ENCODE measurements at places on chromosomes 11 and 22. TPM values are rescaled to one million over a fixed set of nuclear protein-coding genes. Genes with fewer than 3 reads are reported as not detected.

DNA sequence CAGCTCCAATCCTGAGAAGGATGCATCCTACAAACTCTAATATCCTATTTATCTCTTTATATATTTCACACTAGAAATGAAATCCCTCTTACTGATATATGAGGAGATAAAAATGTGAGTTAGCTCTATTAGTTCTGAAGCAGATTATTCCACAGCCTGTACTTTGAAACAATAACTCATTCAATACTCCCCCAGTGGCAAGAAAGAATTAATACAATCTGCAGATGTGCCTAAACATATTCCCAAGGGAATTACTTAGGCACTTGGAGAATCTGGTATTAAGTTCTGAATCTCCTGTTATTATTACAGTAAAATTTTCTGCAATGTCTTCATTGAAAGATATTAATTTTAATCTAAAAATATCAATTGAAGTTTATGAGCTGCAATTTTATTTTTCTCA lies 59.4 kb downstream of the DDI1 start:
- DNase-seq, result no peak

DNA sequence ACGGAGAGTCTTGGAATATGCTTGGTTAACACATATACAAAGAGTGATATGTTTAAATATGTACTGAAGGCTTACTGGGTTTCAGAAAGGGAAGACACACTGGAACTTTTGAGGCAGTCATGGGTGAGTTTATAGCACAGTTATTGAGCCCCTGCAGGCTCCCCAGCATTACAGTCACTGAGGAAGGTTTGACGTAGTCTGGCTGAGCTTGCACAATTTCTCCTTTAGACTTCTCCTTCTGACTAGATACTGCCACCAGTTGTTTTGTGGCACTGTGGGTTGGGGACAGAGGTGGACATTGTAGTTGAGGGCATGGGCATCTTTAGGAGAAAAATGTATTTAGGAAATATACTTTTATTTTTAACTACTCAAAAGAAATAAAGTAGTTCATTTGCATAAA lies 285.4 kb downstream of the C11orf87 start:
- no peak for DNase-seq

DNA sequence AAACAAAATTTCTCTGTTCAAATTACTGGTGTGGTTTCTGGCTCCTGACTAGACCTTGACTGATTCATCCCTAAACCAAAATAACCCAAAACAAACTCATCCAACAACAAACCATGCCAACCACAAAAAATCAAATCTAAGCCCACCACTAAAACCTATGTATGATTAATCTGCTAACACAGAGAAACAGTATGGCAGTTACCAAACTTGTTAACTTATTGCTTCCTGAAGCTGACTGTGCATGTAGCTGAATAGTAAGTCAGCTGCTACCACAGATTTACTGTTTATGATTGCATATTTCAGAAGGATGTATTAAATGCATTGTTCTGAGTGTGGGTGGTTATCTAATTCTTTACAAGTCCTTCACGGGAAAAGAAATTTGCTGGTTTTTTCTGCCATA lies 231.1 kb downstream of the SWAP70 start:
- DNase-seq, result no peak

The OSM gene
- total RNA-seq, result not detected

GRCh38 chr11:96134602-96135001 lies 208.4 kb downstream of the MAML2 start:
- DNase-seq, result no peak

GRCh38 chr11:117992136-117992535 lies 5.9 kb downstream of the IL10RA start:
- no peak for DNase-seq

- no peak for DNase-seq
Measured at GRCh38 chr11:61896665-61897386, 5.5 kb upstream of the FADS3 start.

The NAA40 gene
- total RNA-seq, result 10.5 TPM

The MMP10 gene
- not detected for total RNA-seq

The PRRG4 gene
- total RNA-seq, result 0.25 TPM

DNA sequence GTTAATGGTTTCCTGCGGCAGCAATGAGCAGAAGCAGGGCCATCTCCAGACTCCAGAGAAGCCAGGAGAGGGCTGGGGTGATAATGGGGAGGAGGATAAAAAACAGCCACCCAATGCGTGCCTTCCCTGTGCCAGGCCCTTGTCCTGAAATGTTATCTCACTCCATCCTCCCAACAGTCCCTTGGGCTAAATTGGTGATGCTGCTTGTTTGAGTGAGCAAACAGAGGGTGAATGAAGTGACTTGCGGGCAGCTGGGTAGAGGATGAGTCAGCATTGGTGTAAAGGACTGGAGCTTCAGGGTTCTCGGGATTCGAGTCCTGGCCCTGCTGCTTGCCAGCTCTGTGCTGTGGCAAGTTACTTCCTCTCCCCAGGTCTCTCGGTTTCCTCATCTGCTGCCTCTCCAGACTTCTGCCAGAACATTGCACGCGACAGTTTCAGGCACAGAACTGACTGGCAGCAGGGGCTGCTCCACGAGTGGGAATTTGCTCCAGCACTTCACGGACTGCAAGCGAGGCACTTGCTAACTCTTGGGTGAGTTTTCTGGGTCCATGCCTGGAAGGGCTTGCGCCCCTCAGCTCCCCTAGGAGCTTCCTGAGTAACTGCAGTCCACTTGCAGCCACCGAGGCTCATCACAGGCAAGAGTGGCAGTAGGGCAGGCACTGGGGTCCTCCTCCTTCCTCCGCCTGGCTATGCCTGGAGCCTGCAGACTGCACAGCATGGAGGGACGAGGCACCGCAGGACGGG lies at the start of gene P2RY6:
Gene P2RY6, plus strand, starts transcription at position 403 of the 744 bp plus-strand sequence. CDS start 24,181 bp downstream, outside the sequence.
- peak; percentile 88 for DNase-seq

DNA sequence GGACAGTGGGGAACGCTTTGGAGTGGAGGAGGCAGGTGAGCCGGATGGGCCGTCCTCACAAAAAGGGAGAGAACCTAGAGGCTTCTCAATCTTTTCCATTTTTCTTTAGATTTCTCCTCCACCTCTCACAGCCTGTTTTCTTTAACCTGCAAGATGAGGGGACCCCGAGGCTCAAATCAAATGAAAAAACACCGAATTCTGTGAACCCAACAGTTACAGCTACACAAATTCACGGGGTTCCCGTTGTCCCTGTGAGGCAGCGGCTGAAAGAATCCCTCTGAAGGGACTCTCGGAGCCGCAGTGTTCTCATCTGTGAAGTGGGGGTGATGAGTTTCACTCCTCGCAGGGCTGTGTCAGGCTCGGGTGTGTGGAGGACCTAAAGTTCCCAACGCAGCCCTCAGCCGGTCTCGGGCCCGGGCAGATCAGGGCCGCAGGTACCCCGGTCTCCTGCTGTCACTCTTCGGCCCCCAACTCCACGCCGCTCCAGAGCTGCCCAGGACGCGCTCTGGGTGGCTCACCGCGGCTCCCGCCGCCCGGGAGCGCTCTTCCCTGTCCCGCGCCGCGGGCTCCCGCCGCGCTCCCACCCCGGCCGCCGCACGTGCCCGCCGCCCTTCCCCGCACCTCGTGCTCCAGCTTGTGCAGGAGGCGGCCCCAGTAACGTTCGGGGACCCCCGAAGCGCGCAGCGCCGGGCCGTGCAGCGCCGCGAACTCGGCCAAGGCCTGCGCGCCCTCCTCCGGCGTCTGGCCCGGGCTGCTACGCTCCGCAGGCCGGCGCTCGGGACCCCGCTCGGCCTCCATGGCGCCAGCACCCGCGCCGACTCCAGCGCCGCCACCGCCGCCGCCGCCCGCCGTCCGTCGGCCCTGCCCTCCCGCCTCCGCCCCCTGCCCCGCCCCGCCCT lies at the start of gene TTLL12:
Gene TTLL12, minus strand, starts transcription at position 863 of the 899 bp plus-strand sequence. Its CDS starts 65 bp downstream, at position 798.
- DNase-seq, result no peak

The LSP1 gene
- 3.3 TPM for total RNA-seq

The MS4A10 gene
- not detected for total RNA-seq

DNA sequence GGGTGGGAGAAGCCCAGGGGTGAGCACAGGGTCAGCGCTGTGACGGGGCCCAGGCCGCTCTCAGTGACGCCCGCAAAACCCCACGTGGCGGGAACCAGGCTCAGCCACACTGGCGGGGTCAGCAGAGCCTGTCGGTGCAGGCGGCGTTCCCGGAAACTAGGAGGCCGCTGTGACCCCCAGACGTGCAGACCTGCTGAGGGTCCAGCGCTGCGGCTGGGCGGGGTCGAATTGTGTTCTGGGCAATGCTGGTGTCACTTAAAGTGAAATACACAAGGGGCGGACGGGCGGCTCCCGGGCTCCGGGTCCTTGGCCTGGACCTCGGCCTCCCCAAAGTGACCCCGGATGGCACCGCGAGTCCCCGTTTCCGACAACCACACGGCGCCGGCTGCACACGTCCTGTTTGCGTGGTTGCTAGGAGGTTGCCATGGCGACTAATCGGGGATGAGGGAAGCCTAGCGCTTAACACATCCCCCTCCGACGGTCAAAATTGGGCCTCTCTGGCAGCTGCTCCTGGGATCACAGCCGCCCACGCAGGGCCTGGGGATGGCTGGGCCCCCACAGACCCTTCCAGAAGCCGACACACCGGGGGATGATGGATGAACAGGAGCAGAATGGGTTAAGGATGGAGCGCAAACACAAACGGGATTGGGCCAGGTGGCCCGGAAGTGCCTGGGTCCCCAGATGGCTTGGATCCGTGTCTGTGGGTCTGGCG lies 81.7 kb upstream of the PRR5 start:
- no peak for DNase-seq

The PRDM11 gene
- 13.1 TPM for total RNA-seq

- no peak for DNase-seq
Measured at GRCh38 chr11:133971881-133972280, 15.1 kb upstream of the IGSF9B start.

The ST14 gene
- total RNA-seq, result 0.10 TPM

The FGF4 gene
- total RNA-seq, result not detected

DNA sequence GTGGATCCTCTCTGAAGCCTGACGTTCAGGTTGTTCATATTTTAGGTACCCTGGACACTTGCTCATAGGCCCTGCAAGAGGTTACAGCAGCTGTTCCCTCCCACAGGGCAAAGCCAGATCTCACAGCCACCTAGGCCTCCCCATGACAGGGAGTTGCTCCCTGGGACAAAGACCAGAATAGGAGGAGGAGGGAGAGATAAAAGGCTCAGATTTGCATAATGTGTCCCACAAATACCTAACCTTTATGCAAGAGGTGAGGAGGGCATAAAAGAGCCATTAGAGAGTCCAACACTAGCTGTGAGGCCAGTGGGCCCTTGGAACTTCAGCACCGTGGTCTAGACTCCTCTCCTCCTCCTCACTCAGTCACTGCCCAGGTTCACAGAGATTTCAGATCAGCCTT lies 33.8 kb downstream of the ZNF280B start:
- no peak for DNase-seq

DNA sequence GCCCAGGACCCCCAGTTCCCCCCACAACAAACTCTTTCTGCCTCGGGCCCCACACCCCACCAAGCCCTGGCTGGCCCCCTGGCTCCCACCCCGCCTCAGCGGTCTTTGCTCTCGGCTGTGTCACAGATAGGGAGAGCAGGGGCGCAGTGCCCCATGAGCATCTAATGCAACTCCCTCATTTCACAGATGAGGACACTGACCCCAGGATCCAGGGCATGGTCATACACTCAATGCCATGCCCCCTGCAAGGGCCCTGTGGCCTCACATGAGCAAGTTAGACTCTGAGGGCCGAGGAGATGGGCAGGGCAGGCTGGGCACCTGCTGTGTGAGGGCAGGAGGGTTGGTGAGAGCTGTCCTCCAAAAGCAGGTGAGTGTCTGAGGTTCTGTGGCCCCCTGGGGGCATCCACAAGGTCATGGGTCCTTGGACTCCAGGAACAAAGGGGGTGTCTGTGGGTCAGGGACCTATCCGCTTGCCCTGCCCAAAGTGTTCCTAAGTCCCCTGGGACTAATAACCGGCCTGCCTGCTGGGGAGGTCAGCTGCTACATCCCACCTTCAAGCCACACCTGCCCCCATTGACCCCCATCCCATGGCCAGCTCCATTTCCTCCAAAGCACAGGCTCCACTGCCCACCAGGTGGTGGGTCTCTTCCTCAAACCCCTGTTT lies 2.5 kb downstream of the MIF start:
- no peak for DNase-seq

DNA sequence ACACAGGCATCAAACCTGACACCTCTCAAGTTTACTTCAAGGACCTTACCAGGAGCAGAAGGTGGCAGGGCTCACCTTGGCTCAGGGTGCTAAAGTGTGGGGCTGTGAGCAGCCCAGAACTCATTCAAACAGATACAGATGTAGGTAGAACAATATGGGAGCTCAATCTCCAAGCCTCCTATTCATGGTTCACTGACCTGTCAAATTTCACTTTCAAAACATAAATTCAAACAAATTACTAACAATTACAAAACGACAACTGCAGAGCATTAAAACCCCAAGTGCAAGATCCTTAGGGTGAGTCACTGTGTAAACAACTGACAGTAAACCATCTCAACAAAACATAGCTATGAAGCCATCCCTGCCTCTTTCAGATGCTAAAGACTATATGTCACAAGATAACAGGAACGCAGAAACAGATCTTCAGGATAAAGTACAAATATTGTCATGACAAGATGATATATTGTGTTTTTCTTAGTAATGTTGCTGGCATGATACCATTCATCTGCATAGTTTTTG lies 303.5 kb upstream of the ANO3 start:
- DNase-seq, result peak; percentile 16

The KCNJ1 gene
- not detected for total RNA-seq

- DNase-seq, result no peak
Measured at GRCh38 chr11:58394195-58394594, 12.5 kb downstream of the OR5B3 start.

DNA sequence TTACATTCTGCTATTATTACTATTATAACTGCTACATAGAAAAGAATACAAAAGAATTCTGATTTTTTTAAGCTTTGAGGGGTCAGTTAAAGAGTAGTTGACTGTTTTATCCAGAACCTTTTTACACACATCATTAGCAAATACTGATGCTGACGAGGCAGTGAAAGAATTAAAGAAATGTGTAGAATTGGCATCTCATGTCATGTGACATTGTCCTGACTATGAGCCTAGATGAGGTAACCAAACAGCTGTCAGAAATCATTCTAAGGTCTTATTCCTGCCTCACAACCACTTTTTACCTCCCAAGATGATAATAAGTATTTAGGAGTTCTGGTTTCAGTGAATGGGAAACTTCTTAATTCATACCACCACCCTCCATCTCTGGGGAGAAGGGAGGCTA lies 121.0 kb downstream of the SLC1A2 start:
- DNase-seq, result no peak

GRCh38 chr11:121907379-121907778 lies 208.6 kb downstream of the BLID start:
- no peak for DNase-seq

DNA sequence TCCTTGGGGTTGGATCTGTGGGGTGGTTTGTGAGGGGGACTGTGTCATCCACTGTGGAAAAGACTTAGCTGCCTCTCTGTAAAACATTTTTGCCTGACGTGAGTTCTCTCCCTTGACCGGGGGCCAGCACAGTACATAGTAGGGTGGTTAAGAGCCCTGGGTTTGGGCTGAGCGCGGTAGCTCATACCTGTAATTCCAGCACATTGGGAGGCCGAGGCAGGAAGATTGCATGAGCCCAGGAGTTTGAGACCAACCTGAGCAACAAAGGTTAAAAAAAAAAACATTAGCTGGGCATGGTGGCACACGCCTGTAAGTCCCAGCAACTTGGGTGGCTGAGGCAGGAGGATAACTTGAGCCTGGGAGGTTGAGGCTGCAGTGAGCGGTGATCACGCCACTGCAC lies 74.7 kb upstream of the WNT7B start:
- no peak for DNase-seq

- DNase-seq, result no peak
Measured at GRCh38 chr11:70169127-70169526, 34.0 kb upstream of the FADD start.
